Activated CD4-positive, alpha-beta memory T cell treated with anti-CD3 and anti-CD28 coated beads for 36 hours (primary cell): ENCODE measurements at places on chromosomes 4 and X. TPM values are rescaled to one million over a fixed set of nuclear protein-coding genes. Genes with fewer than 3 reads are reported as not detected.

CFP gene
- 4.4 TPM for total RNA-seq

DNA sequence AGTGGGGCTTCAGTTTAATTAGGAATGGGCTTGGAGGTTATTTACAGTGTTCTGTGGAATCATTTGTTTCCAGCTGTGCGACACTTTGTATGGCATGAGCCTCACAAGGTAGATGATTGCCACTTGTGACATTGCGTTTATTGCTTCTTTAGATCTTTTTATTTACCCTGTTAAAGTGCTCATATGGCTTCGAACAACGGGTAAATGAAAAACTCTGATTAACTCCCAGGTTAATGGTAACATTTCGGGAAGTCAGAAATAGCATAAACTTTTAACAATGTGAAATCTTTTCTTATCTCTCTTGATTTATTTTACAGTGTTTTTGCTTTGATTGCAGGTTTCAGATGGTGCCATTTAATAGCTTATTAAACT lies 494.3 kb downstream of the IDS start:
- DNase-seq, result no peak

DNA sequence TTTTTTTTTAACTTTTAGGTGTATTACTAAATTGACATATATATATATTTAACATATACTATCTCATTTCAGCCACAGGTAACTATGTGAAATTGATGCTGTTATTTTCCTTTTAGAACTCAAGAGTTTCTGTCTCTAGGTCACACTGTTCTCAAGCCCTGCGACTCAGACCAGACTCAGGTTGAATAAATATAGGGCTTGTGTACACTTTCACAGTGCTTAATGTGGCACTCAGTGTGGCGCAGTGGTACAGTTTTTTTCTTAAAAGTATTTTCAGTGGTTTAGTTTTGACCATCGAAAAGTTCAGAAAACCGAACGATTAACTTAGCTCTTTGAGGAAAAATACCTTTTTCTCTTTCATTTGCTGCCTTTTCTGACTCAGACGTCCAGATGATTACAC lies 24.7 kb downstream of the PACRGL start:
- no peak for DNase-seq

GRCh38 chr4:16967722-16968121 lies 69.3 kb upstream of the LDB2 start:
- DNase-seq, result no peak

CYTL1 gene
- not detected for total RNA-seq
